ENCODE measurements at places on chromosomes 6 and 20.

GRCh38 chr6:3791526-3792203 is 40.2 kb upstream of the PXDC1 start:
- no peak for DNase-seq

DNA sequence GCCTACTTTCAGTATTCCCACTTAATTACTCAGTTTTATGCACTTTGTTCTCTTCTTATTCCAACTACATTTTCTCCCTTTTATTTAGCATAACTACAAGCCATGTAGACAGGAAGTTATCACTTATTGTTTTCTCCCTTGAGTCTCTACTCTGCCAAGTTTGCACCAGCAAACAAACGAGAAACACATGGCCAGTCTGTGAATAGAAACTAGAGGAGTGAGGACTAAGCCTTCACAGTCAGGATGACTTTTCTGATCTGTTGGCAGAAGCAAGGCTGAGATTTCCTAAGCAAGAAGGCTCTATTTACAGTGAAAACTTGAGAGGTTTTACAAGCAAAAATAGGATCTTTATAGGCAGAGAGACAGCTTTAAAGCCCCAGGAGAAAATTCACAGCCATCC is 69.8 kb upstream of the TINAG start:
- DNase-seq = no peak

DNA sequence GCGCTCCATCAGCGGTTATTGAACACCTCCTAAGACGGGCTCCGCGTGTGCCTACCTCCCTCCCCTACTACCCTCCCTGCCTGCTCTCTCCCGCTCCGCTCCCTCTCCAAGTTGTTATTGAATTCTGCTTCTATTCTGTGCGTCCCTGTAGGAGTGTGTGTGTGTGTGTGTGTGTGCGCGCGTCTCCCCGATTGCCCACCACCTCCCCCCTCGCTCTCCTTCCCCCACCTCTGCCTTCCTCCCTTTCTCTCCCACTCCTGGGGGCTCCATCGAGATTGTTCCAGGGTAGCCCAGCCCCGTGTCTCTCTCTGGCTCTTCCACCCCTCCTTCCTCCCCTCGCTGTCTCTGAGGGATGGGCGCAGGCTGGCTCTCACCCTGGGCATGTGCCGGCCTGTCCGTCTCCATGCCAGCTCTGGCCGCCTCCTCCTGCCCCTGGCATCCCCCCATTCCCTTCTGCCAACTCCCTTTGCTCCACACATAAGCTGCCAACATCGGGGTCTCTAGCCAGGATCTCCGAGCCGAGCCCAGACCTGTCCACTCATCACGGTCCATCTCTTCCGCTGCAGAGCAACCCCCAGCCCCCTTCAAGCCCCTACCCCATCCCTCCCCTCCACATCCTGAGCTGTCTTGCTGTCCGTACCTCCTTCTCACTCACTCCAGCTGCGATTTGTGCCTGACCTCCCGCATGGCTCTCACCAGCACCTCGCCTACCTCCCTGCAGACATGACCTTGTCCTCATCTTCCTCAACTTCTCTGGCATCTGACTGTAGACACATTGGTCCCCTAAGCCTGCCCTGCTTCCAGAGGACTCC is 68.5 kb downstream of the SRC start:
- no peak for DNase-seq

GRCh38 chr6:487956-488355 is 96.4 kb downstream of the IRF4 start:
- no peak for DNase-seq

- DNase-seq = no peak
These were observed 25.0 kb upstream of the CDKAL1 start for GRCh38 chr6:20509212-20509611.

- no peak for DNase-seq
These were observed 169.7 kb downstream of the EYA4 start for GRCh38 chr6:133410638-133411435.

DNA sequence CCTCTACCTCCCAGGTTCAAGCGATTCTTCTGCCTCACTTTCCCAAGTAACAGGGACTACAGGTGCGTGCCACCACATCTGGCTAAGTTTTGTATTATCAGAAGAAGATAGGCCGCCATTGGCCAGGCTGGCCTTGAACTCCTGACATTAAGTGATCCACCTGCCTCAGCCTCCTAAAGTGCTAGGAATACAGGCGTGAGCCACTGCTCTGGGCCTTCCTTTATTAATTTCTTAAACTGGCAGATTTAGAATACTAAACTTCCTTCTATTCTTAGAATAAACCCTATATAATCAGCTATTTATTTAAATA is 86.6 kb downstream of the HFE start:
- DNase-seq = no peak

GRCh38 chr20:63891061-63892002 is 3.6 kb upstream of the DNAJC5 start:
- DNase-seq = no peak

GRCh38 chr6:79377047-79377446 is 142.6 kb upstream of the HMGN3 start:
- no peak for DNase-seq

DNA sequence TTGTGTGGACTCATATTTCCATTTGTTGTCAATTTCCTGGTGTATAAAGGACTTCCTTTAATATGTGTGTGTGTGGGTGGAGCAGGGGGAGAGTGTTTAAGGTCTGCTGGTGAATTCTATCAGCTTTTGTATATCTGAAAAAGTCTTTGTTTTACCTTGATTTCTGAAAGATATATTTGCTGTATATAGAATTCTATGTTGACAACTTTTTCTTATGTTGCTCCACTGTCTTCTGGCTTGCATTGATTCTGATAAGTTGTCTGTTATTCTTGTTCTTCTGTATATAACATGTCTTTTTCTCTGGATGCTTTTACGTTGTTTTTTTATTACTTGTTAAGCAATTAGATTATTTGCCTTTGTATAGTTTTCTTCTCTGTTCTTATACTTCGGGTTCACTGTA is 90.0 kb upstream of the CEP162 start:
- no peak for DNase-seq

DNA sequence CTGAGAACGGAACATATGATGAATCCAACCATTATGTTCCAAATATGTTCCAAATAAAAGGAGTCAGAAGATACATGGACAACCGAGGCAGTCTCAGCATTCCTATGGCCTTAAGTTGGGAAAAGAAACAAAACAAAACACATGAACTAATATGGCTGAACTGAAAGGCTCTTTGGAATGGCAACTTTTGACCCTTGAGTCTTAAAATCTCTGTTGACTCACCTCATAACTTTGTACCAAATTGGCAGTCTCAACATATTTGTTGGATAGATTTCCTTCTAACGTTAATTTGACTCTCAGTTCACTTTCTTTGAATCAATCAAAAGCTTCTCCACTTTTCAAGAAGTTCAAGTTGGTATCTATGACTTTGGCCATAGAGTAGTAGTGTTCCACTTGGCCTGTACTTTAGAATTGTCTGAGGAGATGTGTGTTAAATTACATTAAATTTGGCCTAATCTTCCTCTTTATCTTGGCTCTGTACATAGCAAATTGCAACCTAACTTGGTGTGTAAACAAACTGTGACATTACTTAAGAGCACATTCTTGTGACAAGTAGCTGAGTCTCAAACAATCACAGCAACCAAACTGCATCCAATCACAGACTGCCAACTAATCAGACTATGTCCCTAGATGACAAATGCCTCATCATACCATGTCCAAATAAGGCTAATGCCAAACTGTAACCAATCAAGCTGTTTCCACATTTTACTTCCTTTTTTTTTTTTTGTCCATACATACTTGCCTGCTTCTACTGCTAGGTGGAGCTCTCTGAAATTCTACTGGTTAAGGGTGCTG is 208.8 kb downstream of the BMP2 start:
- DNase-seq = no peak

GRCh38 chr6:444653-445275 is 53.2 kb downstream of the IRF4 start:
- DNase-seq = no peak

DNA sequence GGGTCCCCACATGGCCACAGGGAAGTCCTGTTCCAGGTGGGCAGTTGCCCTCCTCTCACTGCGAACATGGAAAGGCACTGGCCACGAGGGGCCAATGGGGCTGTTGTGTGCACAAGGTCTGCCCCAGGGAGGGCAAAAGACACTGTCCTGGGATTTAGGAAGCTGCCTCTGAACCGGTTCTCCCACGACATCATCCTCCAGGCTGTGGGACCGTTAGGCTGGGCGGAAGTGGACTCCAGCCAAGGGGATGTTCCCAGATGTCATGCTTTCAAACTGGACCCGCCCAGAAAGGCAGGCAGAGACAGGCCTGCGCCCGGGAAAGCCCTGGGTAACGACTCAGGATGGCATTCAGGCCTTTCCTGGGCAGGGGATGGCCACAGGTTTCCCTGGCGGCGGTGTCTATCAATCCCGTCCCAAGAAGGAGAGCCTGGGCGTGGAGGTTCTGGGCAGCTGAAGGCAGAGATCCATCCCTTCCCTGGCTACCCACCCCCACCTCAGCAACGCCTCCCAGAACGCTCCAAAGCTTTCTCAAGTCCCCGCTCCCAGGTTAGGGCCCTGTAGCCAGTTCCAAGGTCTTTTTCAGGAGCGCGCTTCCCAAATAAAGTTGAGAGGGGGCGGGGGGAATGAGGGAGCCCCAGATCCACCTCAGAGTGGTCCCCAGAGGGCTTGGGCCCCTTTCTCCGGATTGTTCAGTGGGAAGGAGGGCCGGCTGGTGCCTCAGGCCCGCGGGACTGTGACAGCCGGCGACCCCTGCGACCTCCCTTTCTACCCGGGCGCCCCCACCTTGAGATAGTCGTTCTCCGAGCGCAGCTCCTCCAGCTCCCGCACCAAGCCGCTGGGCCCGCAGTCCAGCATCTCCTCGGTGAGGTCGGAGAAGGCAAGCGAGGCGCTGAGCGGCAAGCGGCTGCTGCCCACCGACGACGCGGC is 13.8 kb upstream of the TLDC2 start:
- DNase-seq = peak; percentile 66

Data from G401 (cell line).